ENCODE measurements at places on chromosomes 16 and 17.

GRCh38 chr16:21088646-21089538, 61.8 kb downstream of the DNAH3 start:
- DNase-seq, result no peak

GRCh38 chr17:21313320-21313719, 28.8 kb downstream of the MAP2K3 start:
- no peak for DNase-seq

- DNase-seq, result no peak
Measured at GRCh38 chr16:11542069-11542744, 44.5 kb downstream of the LITAF start.

DNA sequence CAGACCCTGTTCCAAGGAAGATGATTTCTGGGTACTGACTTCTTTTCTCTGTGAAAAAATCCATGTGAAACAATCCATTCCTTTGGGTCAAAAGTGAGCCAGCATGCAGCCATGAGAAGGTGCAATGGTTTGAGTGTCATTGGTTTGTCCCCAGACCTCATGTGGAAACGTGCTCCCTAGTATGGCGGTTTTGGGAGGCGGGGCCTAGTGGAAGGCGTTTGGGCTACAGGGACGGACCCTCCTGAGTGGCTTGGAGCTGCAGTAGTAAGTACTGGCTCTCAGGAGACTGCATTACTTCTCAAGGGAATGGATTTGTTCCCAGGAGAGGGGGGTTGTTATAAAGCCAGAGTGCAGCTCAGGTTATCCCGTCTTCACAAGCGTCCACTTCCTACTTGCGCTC, 19.4 kb downstream of the ELAC2 start:
- no peak for DNase-seq

- no peak for DNase-seq
Measured at GRCh38 chr17:228951-229708, 47.7 kb upstream of the DOC2B start.

DNA sequence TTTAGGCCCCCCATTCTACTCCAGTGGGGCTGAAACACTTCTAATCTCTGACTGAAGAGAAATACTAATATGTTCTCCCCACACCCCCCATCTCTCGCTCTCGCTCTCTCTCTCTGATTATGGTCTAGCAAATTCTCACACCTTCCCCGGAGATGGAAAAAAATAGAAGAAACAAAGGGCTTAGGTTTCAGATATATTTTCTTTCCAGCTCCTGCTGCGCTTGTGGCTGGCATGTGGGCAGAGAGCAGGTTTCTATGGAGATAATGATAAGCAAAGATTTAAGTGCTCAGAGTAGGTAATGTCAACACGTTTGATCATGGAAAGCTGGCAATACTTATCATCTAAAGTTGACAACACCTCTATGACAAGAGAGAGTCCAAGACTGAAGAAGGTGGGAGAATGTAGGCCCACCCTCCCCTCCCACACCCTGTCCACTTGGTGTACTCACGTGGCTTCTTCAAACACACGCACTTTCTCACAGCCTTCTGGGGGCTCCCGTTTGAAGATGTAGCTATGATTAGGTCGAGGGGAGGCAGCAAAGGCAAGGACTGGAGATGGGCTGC, 8.0 kb upstream of the SLC35B1 start:
- DNase-seq, result peak; percentile 34

GRCh38 chr17:29764217-29764616, 141.5 kb upstream of the CORO6 start:
- no peak for DNase-seq

- peak; percentile 2 for DNase-seq
Measured at GRCh38 chr17:57675427-57676387, 69.4 kb downstream of the CCDC182 start.

DNA sequence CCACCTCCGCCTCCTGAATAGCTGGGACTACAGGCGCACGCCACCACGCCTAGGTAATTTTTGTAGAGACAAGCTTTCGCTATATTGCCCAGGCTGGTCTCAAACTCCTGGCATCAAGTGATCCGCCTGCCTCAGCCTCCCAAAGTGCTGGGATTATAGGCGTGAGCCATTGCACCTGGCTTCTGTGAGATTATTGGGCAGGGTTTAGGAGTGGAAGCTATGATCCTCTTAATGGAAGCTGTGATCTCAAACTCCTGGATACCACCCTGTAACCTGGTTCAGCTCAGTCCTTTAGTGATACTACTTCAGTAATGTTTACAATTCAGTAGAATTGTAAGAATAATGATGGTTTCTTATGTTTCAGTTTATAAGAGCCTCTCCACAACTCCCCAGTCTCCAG, 14.1 kb downstream of the NFE2L1 start:
- no peak for DNase-seq

- DNase-seq, result no peak
Measured at GRCh38 chr17:4553669-4554068, 1.5 kb downstream of the MYBBP1A start.

DNA sequence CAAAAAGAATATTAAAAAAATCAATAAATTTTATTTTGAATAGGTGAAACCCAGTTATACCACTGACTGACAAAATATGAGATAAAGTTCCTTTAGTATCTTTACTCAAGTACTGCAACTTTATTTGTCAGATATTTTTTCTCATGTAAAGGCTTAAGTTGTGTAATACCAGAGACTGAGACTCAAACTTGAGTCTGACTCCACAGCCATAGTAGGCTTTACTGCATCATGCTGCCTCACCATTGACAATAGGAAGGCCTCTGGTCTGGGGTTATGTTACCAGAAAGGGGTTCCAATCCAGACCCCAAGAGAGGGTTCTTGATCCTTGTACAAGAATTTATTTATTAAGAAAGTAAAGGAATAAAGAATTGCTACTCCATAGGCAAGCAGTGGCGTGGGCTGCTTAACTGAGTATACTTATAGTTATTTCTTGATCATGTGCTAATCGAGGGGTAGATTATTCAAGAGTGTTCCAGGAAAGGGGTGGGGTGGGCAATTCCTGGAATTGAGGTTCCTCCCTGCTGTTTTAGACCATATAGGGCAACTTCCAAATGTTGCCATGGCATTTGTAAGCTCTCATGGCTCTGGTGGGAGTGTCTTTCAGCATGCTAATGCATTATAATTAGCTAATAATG, 187.4 kb upstream of the WSB1 start:
- no peak for DNase-seq

- no peak for DNase-seq
Measured at GRCh38 chr17:78355701-78356100, 4.2 kb downstream of the SOCS3 start.

GRCh38 chr16:31694461-31694860, 166.8 kb downstream of the AHSP start:
- DNase-seq, result no peak

GRCh38 chr16:48330189-48330840, 54.9 kb downstream of the SIAH1 start:
- no peak for DNase-seq

DNA sequence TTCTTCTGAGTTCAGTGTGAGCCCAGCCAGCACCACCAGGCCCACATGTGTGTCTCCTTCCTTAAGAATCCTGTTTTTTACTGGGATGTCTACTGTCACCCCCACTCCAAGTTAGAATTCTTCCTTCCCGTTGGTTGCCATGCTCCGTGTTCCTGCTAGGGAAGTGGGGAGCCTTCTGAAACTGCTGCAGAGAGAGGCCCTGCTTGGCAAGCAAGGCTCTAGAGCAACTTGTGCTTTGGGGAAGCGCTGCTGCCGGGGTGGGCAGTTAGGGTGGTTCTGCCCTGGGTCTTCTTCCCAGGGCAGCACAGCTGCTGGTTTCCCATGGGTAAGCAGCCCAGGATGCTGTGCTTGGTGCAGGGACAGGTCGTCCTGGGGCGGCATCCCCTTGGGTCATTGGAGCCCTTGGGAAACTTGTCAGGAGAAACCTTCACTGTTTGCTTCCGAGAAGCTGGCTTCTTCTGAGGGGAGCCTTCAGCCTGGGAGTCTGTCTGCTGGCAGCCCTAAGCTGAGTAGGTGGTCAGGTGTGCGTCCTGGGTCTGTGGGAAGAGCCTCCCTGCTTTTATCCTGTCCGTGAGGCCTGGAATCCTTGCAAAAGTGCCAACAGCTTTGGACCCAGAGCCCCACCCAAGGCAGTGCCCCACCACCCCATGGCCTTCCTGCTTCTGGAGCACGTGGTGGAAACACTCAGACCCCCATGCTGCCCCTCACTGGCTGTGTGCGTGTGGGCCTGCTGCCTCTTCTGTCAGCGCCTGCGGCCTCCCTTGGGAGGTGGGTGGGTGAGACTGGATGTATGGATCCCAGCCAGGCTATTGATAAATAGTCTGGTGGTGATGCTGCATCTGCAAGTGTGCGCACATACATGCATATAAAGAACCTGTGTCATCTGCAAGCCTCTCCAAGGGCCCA, 71.8 kb downstream of the PLD6 start:
- no peak for DNase-seq
